ENCODE measurements at places on chromosomes 1 and 21.
A peak's percentile ranks its signal among the peaks of the same experiment; 100 is the strongest.

- peak; percentile 49 for DNase-seq
Observed at GRCh38 chr1:206923009-206923960, 1.5 kb upstream of the FCMR start.

GRCh38 chr1:155379180-155379579, 58.5 kb downstream of the RUSC1 start:
- no peak for DNase-seq

GRCh38 chr1:111214074-111214801, 13.3 kb upstream of the CHI3L2 start:
- DNase-seq: no peak

DNA sequence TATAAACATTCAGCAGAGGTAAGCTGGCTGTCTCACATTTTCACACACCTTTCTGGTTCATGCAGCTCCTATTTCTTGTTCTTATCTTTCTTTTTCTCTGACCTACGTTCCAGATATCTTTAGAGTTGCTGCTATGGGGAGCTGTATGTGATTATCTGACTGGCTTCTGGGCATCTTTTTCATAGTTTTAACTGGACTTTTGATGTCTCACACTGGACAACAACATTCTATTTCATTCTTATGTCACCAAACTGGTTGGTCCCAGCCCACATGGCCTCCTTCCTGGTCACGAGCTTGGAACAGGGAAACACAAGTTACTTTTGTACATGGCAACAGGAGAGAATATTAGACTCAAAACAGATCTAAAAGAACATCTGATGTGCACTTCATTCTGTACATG, 7.7 kb upstream of the CLDN8 start:
- DNase-seq: no peak

DNA sequence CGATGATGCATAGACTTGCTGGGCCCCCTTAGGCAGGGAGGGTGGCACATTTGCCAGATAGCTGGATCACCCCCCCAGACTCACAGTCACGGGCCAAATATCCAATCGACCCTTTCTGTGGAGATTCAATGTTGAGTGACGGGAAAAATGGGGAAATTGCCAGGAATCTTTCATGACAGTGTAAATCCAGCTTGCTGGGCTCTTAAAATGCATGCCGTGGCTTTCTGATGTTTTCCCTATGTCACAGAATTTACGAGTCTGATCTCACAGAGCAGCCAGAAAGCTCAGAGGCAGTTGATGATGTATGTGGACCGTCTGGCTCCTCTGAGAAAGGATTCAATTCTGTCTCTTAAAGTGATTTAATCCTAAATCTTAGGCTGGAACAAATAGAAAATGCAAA, 150.1 kb upstream of the ZNF644 start:
- DNase-seq: no peak

- no peak for DNase-seq
Observed at GRCh38 chr1:210233495-210234328, 1.1 kb downstream of the SERTAD4 start.

DNA sequence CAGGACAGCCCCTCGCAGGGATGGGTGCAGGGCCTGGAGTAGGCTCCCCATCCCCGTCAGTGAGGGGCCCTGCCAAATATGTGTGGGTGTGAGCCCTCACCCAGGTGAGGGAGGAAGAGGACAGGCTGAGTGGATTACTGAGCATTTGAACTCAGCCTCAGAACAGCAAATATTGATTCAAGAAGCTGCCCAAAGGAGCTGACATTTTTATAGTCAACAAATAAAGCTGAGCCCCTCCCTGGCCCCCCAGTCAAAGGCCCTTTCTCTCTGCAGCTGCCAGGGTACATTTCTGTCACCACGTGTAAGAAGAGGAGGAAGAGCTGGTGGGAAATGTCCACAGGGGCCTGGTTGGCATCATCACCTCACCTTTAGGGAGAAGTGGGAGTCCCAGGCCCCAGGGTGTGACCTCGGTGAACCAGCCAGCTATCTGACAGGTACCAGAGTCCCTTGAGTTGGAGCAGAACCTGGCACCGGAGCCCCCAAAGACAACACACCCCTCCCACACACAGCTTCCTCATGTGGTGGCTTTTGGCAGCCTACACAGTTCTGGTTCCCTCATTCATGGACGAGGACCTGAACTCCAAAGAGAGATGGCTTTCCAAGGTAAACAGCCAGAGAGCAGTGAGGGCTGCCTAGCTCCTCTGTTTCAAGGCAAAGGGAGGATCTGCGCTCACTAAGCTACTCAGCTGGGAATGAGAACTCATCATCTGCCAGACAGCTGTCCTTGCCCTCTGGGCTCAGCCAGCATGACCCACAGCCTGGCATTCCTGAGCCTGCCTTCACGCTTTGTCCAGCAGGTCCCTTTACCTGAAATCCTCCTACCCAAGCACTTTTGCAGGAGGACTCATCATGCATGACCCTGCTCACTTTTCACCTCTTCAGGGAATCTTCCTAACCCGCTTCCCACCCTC, 43.0 kb upstream of the TENT5C start:
- DNase-seq: no peak

- peak; percentile 42 for DNase-seq
Observed at GRCh38 chr1:37764414-37764825, 500 bp downstream of the EPHA10 start.

- no peak for DNase-seq
Observed at GRCh38 chr21:42864815-42865775, 14.2 kb downstream of the WDR4 start.

GRCh38 chr1:18132711-18133541, 25.3 kb downstream of the IGSF21 start:
- no peak for DNase-seq

GRCh38 chr1:92483610-92484471, 2.9 kb downstream of the GFI1 start:
- DNase-seq: peak; percentile 68

GRCh38 chr1:48761411-48761810, 15.3 kb downstream of the BEND5 start:
- DNase-seq: no peak
